CD4-positive, alpha-beta T cell treated with Interleukin-1 beta for 1 hour (primary cell): ENCODE measurements at places on chromosomes 3 and 15.

GRCh38 chr15:48559285-48559684 lies 86.2 kb downstream of the FBN1 start:
- no peak for DNase-seq

- DNase-seq: peak; percentile 78
Measured at GRCh38 chr15:100338971-100339444, 2.8 kb downstream of the ADAMTS17 start.

GRCh38 chr15:41961595-41962202 lies 10.7 kb downstream of the EHD4 start:
- no peak for DNase-seq

DNA sequence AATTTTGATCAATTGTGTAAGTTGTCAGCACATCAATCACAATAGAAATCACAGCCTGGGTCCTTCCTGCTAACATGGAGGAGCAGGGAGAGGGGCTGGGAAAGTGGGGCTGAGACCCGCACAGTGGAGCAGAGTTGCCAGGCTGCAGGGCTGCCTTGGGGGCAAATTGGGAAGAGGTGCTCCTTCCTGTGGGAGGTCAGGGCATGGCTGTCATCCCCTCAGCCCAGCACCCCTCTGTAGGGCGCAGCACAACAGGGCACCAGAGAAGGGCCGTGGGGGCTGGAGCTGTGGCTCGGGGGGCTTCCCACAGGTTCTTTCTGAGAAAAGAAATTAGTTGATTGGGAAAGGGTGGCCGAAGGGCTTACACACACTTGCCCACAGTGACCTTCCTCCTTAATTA lies 126.3 kb downstream of the NSMCE3 start:
- no peak for DNase-seq

DNA sequence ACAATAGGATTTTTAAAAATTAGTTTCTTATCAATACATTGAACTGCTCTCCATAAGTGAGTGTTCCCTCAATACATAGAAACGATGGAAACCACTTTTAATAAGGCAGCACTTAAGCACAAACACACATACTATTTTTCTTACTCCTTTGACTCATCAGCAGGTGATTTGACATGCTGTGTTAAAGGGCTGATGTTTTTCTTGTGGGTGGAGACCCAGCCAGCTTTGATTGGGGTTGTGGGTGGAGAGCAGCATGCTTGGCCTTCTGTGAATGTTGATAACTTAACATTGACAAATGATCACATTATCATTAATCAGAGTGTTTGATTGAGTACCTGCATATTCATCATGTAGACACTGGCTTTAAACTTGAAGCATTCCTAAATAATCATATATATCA lies 223.0 kb upstream of the DPH6 start:
- DNase-seq: no peak

- DNase-seq: no peak
Measured at GRCh38 chr15:100308213-100308600, 33.6 kb downstream of the ADAMTS17 start.

DNA sequence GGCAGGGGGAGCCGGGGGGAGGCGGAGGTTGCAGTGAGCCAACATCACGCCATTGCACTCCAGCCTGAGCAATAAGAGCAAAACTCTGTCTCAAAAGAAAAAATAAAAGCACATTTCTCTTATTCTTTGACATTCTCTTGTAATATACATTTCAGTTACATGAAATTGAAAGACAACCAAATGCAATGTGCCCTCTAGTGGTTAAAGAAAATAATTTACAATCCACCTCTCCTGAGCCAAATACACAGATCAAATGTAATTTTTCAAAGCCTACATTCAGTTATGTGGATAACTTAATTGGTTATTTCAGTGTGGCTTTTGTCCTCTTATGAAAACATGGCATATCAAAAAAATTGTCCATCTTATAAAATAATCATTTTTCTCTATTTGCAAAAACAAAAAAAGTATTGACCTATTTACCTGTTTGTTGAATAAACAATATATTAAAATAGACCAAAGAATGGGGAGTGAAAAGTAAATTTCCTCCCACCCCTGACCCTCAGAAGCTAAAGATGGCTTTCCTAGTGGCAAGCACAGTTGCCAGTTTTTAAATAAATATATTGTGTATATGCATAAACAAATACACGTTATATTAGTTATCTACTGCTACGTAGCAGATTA lies 14.2 kb upstream of the U2SURP start:
- DNase-seq: no peak

GRCh38 chr15:32909431-32909830 lies 191.6 kb downstream of the GREM1 start:
- no peak for DNase-seq

- DNase-seq: peak; percentile 21
Measured at GRCh38 chr15:64426845-64427465, 33.4 kb upstream of the ZNF609 start.

DNA sequence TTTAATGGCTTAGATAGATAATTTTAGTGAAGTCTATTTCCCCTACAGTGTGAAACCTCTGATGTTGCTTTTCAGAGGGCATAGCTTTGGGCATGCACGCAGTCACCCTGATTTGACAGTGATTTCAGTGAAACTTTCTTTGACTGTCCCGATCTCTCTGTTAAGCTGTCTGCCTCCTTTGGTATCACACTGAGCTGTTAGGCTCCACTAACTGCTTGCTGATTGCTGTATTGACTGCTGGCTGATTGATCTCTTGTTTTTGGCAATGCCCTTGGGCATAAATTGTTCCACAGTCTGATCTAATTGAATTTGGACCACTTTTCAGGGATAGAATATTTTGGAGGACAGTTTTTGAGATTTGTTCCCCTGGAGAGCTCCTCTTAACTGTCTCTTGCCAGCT lies 68.5 kb upstream of the CCDC54 start:
- no peak for DNase-seq

- no peak for DNase-seq
Measured at GRCh38 chr3:183229178-183229577, 23.9 kb upstream of the B3GNT5 start.

GRCh38 chr3:112773864-112774263 lies 72.8 kb downstream of the CD200R1L start:
- peak; percentile 59 for DNase-seq

GRCh38 chr3:8341821-8342247 lies 159.8 kb upstream of the LMCD1 start:
- no peak for DNase-seq

- DNase-seq: no peak
Measured at GRCh38 chr3:94416768-94417167, 353.9 kb downstream of the NSUN3 start.

GRCh38 chr15:84035399-84035766 lies 200.2 kb upstream of the GOLGA6L4 start:
- no peak for DNase-seq

DNA sequence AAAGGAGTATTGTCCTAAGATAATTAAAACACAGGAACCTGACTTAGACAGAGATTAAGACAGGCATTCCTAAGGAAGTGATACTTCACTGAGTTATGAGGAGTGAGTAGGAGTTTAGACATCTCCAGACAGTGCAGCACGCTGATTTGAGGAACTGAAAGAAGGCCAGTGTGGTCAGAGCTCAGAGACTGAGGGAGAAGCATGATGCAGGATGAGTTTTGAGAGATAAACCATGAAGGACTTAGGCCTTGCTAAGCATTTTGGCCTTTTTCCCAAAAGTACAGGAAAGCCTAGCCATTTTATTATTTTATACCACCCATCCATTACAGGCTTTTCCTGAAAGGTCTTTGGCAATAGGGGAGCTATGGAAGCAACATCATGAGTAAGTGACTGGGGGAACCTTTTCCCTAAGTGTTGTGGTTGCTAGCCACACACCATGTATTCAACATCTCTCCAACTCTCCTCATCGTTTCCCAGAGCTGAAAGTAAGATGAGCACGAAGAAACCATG lies 375.6 kb upstream of the TPRG1 start:
- peak; percentile 47 for DNase-seq

DNA sequence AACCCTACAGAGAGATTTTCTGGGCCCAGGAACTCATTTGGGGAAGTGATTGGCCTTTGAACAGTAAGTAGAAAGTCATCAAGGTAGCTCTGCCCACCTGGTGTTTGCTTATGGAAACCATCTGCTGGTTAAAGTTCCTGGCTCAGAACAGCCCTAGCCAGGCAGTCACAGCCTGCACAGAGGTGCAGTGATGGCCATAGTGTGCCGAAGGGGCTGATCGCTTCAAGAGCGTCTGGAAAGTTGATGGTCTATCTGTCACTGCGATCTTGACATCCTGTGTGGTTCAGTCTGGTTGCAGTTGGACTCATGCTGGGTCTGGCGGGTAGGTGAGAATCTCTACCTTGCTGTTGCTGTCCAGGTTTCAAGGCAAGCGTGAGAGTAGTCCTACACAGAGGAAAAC lies 151.6 kb downstream of the SLCO3A1 start:
- DNase-seq: no peak

DNA sequence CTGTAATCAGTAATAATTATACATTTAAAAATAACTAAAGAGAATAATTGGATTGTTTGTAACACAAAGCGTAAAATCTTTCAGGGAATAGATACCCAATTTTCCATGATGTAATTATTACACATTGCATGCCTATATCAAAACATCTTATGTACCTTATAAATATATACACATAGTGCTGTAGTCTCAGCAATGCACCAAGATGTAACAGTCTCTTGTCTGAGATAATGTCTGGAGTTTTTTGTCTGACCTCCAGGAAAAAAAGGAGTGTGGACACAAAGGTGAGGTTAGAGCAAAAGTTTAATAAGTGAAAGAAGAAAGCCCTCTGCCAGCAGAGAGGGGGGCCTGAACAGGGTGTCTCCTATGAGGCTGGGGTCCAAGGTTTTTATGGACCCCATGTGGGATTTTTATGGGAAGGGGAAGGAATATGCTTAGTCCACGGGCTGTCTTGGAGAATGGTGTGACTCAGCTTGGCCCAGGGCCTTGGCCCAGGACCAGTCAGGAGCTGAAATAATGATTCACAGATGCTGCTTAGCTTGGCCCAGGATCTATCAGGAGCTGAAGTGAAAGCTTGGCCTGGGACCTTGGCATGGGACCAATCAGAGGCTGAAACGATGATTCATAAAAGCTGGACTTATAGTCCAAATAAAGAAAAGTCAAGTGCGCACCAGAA lies 545.0 kb downstream of the ZPLD1 start:
- DNase-seq: no peak

DNA sequence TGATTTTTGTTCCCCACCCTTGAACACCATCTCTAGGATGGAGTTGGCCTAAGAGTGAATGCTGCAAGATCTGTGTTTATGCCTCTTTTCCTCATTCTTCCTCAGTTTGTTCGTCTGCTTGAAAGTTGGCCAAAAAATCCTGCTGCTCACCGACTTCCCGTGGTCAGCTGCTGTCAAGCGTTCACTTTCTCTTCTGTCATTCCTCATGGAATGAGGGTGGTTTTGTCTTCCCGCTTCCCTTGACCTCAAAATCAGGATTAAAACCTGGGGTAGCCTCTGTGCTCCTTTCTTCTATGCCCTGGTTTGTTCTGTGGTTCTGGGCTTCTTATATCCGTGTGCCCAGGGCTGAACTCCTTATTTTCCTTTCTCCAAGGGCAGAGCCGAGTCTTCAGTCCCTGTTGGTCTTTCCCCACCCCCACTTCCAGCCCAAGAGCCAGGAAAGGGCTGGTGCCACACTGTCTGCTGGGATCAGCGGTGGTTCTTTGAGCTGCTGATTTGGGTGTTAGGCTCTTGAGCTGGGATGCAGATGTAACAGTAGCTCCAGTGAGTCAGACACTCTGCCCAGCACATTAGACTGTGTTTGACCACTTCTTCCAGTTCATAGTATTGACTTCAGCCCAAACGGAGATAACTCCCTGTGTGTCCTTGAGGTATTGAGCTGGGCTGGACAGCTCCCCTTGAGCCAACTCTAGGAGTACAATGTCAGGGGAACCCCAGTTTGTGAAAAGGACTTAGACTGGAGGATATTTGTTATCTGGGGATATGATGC lies 2.3 kb downstream of the SERF2 start:
- DNase-seq: no peak

DNA sequence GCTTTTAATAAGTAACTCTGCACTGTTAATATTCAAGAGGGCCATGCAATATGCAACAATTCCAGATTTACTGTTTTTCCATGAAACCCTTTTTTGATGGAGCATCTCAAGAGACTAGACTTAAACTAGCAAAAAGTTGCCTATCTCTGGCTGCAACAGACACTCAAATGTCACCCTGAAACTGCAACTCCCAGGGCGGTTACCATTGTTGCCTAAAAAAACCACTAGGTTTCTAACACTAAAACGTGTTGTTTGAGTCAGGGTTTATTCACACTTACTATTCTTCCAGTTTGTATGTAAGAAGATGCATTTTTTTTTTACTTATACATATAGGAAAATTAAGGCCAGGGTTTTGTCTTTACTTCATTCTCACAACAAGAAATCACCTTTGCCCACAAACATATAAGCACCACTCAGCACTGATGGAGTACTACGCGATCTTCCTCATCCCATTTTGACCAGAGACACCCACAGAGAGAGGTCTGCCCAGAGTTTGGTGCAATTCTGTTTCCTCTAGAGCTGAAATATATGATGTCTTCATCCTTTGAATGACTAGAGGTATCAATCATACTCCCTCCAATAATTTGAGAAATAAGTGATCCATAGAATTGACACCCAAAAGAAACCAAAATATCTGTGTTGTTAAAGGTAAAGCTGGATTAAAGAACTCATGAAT lies 124.0 kb upstream of the SNTN start:
- DNase-seq: no peak

- DNase-seq: no peak
Measured at GRCh38 chr3:190865828-190866227, 3.3 kb upstream of the GMNC start.

GRCh38 chr15:41233367-41233771 lies 2.3 kb downstream of the CHP1 start:
- no peak for DNase-seq

DNA sequence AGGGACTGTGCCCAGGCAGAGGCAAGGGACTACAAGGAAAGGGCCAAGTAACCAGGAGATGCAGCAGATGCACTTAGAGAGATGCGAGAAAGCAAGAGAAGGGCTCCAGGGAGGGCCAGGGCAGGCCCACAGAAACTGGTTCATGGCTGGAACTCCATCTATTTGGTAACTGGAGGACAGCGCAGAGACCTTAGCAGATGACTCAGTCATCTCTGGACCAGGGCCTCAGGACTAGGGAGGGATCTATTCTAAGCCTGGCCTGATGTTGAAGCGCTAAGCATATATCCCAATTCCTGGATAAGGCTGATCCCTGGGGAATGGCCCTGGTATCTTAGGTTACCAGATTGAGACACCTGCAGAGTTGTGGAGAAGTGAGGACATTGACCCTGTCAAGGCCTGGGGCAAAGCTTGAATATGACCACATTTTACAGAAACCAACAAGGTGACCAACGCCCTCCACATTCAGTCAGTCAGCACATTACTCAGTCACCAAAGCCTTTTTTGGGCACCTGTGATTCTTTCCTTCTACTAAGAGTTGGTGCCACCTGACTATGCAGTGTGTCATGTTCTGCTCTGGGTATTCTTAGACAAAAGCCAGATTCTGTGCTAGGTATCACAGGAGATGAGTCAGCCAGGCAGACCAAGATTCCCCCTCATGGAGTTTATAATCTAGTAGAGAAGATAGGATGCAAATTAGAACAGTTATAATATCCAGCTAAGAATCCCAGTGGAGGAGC lies 68.4 kb upstream of the SLCO3A1 start:
- DNase-seq: no peak

GRCh38 chr3:171342783-171343420 lies 117.3 kb downstream of the TNIK start:
- no peak for DNase-seq
